Endodermal cell (in vitro differentiated cells): ENCODE measurements at places on chromosomes 1 and 21. TPM values are rescaled to one million over a fixed set of nuclear protein-coding genes. Genes with fewer than 3 reads are reported as not detected.

Gene TNFRSF1B
- 0.24 to 0.69 TPM (median 0.28 TPM) in 3 replicates for total RNA-seq

Gene RPL11
- 1,198 to 1,338 TPM (median 1,332 TPM) in 3 replicates for total RNA-seq

Gene ELAVL4
- 10.3 to 10.9 TPM (median 10.8 TPM) in 3 replicates for total RNA-seq

Gene FH
- total RNA-seq = 45.8 to 66.7 TPM (median 63.8 TPM) in 3 replicates

Gene RIMS3
- total RNA-seq = 6.7 to 12.0 TPM (median 11.8 TPM) in 3 replicates

Gene SELP
- not detected in 2 replicates for total RNA-seq
